ENCODE measurements at places on chromosomes 16 and 17.

GRCh38 chr17:75459590-75460267 lies 3.3 kb downstream of the TMEM94 start:
- DNase-seq: no peak

GRCh38 chr17:39722965-39723848 lies 7.1 kb downstream of the MIEN1 start:
- DNase-seq: no peak

GRCh38 chr16:86697715-86698114 lies 119.4 kb downstream of the FOXL1 start:
- DNase-seq: no peak

DNA sequence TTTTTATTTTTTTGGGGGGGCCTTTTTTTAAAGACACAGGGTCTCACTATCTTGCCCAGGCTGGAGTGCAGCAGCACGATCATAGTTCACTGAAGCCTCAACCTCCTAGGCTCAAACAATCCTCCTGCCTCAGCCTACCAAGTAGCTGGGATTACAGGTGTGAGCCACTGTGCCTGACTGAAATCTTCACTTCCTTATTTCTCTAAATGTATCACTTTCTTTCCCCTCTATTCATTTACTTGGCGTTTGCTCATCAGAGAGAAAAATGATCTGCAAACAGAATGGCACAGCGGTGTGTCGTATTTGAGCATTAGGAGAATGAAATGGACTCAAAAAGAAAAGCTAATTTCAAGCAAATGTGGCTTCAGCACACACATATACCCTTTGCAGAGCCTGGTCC lies 44.3 kb upstream of the CDH5 start:
- no peak for DNase-seq
